Progenitor cell of endocrine pancreas (in vitro differentiated cells): ENCODE measurements at places on chromosomes 12 and 14. TPM values are rescaled to one million over a fixed set of nuclear protein-coding genes. Genes with fewer than 3 reads are reported as not detected.

GRCh38 chr12:95116773-95117172, 43.4 kb upstream of the NR2C1 start:
- peaks cover 9% of the 10 kb centered on the region for H3K4me1 ChIP-seq
- H3K4me3 ChIP-seq: no peak overlapping the region
- H3K36me3 ChIP-seq: peaks cover 9% of the 10 kb centered on the region
- no peak overlapping the region for H3K27ac ChIP-seq

KRT85 gene
- not detected in 2 replicates for total RNA-seq

RABGGTA gene
- 25.9 and 33.1 TPM in 2 replicates for total RNA-seq

DNA sequence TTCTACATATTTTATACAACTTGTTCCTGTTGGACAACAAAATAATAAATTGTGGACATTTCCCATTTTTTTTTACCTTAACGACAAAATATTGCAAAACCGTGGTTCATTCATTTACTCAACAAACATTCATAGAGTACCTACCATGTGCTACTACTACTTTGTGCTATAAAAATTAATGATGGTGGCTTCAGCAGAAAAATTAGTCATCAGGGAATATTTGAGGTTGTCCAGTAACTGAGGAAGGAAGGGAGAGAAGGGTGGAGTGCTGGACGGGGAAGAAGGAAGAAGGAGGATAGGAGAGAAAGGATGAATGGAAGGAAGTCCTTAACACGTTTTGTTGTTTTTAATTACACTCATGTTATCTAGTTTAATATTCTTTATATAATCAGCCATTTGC, 53.7 kb downstream of the PPFIBP1 start:
- peaks cover 11% of the 10 kb centered on the region for H3K36me3 ChIP-seq
- H3K4me3 ChIP-seq: no peak overlapping the region
- no peak for DNase-seq
- H3K4me1 ChIP-seq: peaks cover 14% of the 10 kb centered on the region
- no peaks in the 10 kb centered on the region for H3K27me3 ChIP-seq

GRCh38 chr14:79510659-79511058, 700.6 kb downstream of the DIO2 start:
- H3K27me3 ChIP-seq: no peaks in the 10 kb centered on the region
- no peak overlapping the region for H3K27ac ChIP-seq
- H3K36me3 ChIP-seq: no peaks in the 10 kb centered on the region
- no peak for DNase-seq
- no peak overlapping the region for H3K4me3 ChIP-seq

RILPL2 gene
- total RNA-seq: 2.8 TPM in 2 replicates

DNA sequence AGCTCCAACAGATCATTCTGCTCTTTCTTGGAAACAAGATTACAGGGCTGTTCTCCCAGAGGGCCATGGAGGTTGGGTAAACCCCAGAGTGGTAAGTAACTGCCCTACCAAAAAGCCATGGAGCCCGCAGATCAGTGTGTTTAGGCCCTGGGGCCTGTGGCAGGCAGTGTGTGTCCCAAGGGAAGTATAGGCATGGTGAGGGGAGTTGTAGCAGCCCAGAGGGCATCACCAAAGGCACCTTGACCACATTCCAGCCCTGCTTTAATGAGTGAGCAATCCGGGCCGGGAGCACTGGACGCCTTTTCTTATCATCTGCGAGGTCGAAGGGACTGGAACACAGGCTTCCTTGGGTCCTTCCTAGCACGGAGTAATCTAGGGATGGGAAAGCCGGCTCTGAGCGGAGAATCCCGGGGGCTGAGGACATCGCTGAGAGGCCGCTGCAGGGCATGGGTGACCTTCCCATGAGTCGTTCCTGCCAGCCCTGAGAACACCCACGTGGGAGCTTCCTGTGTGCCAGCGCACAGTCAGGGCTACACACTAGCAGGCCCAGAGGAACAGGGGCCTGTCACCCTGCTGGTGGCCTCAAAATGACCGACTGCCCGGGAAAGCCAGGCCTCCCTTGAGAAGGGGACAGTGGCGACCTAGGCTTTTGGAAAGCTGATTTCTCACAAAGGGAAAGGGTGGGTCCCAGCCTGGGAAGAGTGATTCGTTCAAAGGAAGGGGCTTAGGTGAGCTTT, 91.3 kb downstream of the NINJ2 start:
- DNase-seq: no peak
- no peaks in the 10 kb centered on the region for H3K36me3 ChIP-seq
- peak overlapping the region; percentile 37 for H3K4me3 ChIP-seq
- peaks cover 15% of the 10 kb centered on the region for H3K27me3 ChIP-seq
- H3K27ac ChIP-seq: peak overlapping the region; percentile 94

ZDHHC22 gene
- total RNA-seq: 0.13 and 0.14 TPM in 2 replicates
